ENCODE measurements at places on chromosomes 1 and 21.

DNA sequence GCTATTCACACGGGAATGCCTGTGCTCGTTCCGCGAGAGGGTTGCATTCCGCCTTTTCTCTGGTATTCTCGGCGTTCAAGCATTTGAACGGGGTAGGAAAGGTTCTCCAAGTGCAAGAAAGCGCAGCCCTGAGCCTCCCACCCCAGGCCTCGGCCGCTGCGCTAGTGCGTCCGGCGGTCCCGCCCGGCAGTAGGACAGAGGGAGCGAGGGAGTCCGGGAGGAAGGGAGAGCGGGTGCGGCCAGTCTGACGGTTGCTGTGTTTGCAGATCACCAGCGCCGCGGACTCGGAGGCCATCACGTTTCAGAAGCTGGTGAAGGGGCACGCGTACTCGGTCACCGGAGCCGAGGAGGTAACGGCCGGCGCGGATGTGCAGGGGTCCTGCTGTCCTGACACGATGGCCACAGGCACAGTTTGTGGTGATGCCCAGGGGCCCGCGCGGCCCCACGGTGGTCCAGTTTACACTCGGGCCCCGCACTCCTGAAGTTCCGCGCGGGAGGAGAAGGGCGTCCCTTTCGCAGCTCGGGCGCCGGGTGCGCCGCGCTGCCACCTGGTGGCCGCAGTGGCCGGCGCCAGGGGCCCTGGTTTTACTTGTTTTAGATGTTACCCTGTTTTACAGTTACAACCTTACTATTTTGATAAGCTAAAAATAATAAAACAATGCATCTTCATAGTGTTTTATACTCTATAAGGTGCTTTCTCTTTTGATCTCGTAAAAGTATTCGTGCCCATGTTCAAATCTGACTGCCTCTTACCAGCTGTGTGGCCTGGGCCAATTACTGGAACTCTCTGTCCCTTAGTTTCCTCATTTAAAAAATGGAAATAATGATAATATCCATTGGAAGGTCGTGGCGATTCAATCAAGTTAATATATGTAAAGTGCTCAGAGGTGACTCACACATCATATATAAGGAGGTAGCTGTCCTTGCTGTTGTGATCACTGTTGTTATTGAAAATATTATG, 36.7 kb downstream of the CAPN2 start:
- peak; percentile 63 for DNase-seq

- DNase-seq: peak; percentile 19
Measured at GRCh38 chr1:28668956-28669723, 556 bp downstream of the GMEB1 start.

DNA sequence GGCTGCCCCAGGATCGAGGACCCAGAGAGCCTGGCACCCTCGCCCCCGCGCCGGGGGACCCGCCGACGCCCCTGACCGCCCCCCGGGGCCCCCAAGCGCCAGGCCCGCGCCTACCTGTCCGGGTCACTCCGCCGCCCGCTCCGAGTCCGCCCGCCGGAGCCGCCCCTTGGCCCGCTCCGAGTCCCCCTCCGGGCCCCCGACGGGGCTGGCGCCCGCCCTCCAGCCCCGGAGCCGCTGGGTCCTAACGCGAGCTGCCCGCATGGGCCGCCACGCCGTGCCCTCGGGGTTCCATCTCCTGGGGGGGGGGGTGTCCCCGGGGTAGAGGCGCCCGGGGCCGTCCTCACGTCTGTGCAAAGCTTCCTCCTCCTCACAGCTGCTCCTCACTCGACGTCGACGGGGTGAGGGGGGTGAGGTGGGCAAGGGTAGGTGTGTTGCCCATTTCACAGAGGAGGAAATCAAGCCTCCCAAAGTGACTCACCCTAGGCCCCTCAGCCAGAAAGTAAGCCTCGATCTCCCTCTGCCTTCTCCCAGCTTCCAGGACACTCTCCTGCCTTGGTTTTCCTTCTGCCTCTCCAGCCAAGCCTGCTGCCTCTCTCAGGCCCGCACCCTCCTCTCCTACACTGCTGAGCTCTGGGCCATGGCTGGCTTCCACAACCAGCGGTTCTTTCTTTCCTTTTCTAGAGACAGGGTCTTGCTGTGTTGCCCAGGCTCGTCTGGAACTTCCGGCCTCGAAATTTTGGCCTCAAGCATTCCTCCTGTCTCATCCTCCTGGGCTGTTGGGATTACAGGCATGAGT, at the start of gene MFAP2:
Gene MFAP2 (minus strand): TSS at position 148 of the 796 bp plus-strand sequence. CDS start 2,347 bp downstream, outside the sequence.
- no peak for DNase-seq

DNA sequence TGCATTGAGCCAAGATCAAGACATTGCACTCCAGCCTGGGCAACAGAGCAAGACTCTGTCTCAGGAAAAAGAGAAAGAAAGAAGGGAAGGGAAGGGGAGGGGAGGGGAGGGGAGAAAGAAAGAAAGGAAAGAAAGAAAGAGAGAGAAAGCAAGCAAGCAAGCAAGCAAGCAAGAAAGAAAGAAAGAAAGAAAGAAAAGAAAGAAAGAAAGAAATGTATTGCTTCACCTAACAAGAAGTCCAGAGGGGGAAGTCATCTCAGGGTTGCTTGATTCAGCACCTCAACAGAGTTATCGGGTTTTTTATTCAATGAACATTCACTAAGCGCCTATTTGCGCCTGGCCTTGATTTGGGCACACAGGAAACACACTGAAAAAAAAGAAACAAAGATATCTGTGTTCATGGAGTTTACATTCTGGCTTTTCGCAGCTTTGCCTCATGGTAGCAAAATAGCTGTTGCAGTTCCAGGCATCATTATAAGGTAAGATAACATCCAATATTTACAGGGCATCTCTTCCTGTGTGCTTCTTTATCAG, 8.2 kb upstream of the RCSD1 start:
- no peak for DNase-seq

DNA sequence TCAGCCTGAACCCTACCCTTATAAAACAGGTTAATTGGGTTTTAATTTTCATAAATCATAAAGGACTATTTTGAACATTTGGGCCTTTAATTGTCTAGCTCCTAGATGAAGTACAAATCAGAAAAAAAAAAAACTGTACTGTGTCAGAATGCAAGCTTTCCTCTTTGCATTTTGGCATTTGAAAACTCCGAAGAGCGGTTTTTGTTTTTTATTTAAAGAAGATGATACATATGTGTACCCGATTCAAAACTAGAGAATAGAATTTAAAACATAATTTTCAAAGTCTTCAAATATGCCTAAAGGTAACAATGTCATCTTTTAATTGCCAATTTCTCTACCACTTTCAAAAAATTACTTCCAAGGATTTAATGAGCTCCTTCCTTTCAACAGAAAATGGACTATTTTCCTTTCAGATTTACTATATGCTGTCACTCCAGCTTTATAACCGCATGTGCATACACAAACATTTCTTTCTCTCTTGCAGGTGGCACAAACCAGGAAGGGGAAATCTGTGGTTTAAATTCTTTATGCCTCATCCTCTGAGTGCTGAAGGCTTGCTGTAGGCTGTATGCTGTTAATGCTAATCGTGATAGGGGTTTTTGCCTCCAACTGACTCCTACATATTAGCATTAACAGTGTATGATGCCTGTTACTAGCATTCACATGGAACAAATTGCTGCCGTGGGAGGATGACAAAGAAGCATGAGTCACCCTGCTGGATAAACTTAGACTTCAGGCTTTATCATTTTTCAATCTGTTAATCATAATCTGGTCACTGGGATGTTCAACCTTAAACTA, 33.7 kb downstream of the MRPL39 start:
- DNase-seq: peak; percentile 71

DNA sequence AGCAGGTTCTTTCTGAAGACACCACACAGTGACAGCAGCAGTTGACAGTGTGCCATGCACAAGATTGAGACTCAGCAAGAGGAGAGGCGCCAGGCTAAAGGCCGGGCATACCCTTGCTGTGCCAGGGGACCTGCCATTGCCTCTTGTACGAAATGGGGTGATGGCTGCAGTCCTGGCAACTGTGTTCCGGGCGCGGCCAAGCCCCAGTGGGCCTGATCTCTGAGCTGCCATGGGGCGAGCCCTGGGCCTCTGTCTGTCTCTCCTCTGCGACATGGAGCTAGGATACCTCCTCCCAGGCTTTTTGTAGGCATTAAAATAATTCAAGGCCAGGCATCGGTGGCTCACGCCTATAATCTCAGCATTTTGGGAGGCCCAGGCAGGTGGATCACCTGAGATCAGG, 9.6 kb upstream of the TRAPPC10 start:
- no peak for DNase-seq

- no peak for DNase-seq
Measured at GRCh38 chr1:37822906-37823815, 15.2 kb upstream of the YRDC start.

GRCh38 chr1:170705981-170706380, 42.0 kb downstream of the PRRX1 start:
- no peak for DNase-seq

DNA sequence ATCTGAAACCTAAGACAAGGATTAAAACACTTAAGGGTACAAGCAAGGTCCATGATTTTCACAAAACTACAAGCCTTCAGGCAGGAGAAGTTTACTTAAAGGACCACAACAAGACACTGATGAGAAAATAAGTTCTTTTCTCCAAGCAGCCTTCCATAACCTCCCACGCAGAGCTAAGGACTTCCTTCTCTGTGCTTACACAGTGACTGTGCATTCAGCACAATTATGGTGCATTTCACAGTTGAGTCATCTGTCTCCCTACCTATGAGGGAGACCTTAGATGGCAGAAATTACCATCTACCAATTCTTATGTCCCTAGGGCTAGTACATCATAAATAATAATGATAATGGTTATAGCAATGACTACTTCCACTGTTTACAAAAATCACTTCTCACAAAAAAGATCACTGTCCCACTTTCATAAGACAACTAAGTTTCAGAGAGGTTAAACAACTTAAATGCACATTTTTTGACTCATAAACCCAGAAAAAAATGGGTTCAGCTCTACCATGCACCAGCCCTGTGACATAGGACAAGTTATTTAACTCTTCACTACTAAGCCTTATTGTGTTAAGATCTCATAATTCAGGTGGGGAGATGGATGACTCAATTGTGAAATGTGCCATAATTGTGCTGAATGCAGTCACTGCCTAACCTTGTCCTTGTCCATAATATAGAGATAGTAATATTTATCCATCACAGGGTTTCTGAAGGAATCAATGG, 45.3 kb downstream of the TARBP1 start:
- DNase-seq: no peak

DNA sequence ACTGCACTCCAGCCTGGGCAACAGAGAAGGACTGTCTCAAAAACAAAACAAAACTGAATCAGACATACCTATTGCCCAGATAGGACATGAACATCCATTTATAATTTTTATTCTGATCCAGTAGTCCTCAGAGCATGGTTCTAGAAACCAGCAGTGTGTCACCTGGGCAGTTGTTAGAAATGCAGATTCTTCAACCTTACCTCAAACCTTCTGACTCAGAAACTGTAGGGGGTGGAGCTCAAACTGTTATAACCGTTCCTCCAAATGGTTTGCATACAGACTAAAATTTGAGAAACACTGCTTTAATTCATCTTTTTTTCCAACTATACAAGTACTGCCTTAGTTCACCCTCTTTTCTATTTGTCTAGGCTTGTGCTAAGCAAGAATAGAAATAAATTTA, 6.0 kb downstream of the NASP start:
- no peak for DNase-seq

DNA sequence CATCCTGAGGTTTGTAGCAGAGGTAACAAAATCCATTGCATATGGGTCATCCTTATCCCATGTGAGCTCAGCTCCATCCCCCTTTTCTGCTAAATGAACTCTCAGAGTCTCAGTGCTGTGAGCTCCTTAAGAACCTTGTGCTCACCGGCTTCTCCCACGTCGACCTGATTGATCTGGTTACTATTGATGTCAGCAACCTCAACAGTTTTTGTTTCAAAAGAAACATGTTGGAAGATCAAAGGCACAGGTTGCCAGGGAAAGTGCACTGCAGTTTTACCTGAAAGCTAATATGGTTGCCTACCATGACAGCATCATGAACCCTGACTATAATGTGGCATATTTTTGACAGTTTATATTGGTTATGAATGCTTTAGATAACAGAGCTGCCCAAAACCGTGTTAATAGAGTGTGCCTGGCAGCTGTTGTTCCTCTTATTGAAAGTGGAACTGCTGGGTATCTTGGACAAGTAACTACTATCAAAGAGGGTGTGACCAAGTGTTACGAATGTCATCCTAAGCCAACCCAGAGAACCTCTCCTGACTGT, 131.4 kb downstream of the HS2ST1 start:
- peak; percentile 14 for DNase-seq

DNA sequence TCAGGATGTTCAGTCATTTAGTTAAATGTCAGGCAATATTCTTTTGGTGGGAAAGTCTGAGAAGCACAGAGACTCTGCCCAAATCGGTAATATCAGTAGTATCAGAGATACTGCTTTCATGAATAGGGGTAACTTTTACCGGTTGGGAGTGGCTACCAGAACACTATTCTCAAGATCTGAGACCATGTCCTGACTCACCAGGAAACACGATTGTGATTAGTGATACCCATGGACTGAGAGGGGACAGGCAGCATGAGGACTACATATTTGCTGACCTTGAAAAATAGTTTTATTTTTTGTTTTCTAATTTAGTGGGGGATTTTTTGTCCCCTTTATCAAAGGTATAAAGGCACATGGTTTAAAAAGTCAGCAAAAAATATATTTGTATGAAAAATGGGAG, 76.0 kb upstream of the NEK2 start:
- DNase-seq: no peak

GRCh38 chr1:8818325-8818775, 910 bp upstream of the RERE start:
- peak; percentile 9 for DNase-seq
